Colonic mucosa (tissue), 4 donors: ENCODE measurements at places on chromosomes 7 and 10.
A peak's percentile ranks its signal among the peaks of the same experiment; 100 is the strongest.

GRCh38 chr7:11638011-11638774, 193.8 kb downstream of the THSD7A start:
- DNase-seq, result no peak

DNA sequence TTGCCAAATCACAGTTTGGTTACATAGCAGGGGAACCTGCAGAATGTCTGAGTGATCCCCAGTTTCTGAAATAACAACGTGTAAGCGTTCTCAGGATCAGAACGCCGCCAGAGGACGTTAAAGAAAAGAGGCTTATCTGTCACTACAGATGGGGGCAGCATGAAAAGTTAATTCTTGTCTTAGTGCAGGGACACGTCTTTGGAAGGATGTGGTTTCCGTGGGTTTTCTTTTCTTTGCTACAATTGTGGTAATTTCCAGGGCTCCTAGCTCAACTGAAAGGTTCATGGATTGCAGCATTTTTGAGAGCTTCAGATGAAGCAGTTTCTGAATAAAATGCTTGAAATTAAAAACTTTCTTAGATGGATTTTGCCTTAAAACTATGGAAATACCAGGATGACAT, 106.6 kb downstream of the PRKCQ start:
- DNase-seq, result peak; percentile 20

- no peak for DNase-seq
Observed at GRCh38 chr7:151406051-151406875, 3.6 kb downstream of the WDR86 start.

DNA sequence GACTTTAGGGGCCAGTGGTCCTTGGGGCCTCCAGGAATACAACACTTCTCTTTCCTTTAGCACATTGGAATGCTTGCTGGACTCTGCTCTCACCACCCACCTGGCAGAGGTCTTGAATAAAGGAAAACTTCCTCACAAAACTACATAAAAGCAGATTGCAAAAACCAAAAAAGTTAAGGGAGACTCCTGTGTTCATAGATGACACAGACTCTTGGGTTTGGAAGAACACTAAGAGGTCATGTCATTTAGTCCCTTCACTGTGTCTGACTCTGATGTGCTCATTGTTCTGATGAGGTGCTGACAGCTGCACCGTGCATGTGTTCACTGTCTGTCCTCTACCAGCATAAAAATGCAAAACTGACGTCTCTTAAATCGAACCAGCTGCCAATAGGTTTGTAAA, 11.4 kb downstream of the BLNK start:
- peak; percentile 59 for DNase-seq

GRCh38 chr10:114940735-114941134, 2.7 kb downstream of the TRUB1 start:
- DNase-seq, result no peak
